ENCODE measurements at places on chromosomes 3 and 15. TPM values are rescaled to one million over a fixed set of nuclear protein-coding genes. Genes with fewer than 3 reads are reported as not detected.

DNA sequence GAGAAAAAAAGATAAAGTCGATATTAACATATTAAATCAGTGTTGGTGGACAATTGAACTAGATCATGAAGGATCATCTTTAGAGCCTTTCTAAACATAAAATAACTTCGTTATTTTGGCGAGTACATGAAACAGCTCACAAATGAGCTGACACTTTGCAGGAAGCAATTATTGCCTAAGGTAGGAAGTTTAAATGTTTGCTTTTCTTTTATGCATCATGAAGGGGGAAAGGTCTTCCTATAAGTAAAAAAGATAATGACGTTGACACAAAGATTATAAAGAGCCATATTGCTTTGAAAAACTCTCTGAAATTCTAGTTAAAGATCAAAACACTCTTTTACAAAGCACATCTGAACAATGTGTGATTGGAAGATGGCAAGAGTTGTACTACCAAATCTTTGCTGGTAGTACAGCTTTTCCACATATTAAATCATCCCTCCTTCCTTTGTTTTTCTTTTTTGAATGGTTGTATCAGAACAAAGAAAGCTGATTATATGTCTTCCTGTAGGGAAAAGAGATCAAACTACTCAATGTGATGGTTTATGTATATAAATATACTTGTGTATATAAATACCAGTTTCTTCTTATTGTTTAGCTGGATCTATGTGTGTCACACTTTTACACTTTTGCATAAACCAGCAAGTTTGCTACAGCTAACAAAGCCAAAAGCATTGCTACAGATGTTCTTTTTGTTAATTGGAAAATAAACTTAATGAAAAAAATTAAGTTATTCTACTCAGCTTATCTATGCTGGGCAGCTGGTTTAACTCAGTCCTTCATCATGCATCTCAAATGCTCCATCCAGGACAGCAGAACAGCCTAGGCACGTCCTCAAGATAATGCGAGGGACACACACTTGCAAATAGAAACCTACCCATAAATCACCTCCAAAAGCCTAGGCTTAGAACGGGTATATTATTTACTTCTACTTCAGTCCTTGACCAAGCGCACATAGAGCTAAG lies 850.8 kb upstream of the ROBO1 start:
- no peak for DNase-seq

DNA sequence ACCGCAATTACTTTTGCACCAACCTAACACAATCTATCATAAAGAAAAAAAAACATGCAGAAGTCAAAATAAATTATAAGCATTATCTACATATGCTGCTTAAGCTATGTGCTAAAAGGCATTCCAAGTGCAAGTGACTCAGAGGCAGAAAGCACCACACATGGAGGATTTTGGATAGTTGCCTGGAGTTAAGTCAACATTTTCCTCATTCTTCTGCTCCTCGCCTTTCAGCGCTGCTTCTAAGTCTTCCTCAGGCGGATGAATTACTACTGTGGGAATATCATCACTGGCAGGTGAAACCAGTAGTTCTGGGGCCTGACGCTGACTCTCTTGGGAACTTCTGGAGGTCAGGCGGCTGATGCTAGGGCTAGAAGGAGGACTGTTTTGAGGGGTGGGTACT lies 53.1 kb downstream of the SLC4A7 start:
- DNase-seq, result no peak

GRCh38 chr3:161474139-161474538 lies 22.5 kb upstream of the OTOL1 start:
- DNase-seq, result no peak

- DNase-seq, result no peak
Measured at GRCh38 chr3:174049472-174049871, 651.9 kb downstream of the NLGN1 start.

DNA sequence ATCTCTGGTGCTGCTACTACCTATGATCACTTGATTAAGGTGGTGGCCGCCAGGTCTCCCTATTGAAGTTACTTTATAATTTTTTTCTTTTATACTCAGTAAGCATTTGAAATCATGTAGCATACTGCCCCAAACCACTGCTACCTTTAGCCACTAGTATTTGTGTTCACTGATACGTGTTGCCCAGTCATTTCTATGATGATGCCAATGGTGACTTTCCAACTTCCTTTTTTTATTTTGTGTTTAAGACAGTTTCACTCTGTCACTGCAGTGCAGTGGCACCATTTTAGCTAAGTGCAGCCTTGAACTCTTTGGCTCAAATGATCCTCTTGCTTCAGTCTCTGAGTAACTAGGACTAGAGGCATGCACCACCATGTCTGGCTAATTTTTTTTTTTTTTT lies 598.2 kb downstream of the NAALADL2 start:
- DNase-seq, result no peak

DNA sequence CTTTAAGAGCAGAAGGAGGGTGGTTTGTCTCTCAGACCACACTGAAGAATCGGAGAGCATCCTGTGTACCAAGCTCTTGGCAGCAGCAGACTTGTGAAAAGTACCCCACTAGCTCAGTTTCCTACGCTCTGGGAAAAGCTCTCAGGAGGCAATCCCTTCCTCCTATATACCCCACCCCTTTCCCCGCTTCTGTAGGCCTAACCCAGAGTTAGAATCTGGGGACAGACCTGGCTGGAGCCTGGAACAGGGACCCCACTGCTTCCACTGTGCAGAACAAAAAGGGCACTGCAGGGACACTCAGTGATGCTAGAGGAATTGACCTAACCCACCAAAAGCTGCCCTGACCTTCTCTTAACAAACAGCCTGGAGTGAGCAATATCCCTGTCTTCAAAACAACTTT lies 70.0 kb upstream of the CCDC39 start:
- no peak for DNase-seq

MELTF gene
- total RNA-seq, result 143 TPM

WDR49 gene
- not detected for total RNA-seq

CYP11A1 gene
- 0.88 TPM for total RNA-seq

All from Peyer's patch (tissue), 4 donors.